ENCODE measurements at places on chromosomes 3 and 15. TPM values are rescaled to one million over a fixed set of nuclear protein-coding genes. Genes with fewer than 3 reads are reported as not detected.

The DNASE1L3 gene
- total RNA-seq: 0.18 TPM

The GUCA1C gene
- not detected for total RNA-seq

The ANKUB1 gene
- not detected for total RNA-seq

The GADL1 gene
- not detected for total RNA-seq

The GRAMD2A gene
- total RNA-seq: 0.55 TPM

The NRROS gene
- total RNA-seq: 0.46 TPM
